RPMI7951 (cell line): ENCODE measurements at places on chromosomes 5 and 9. TPM values are rescaled to one million over a fixed set of nuclear protein-coding genes. Genes with fewer than 3 reads are reported as not detected.
A peak's percentile ranks its signal among the peaks of the same experiment; 100 is the strongest.

The OR1J2 gene
- not detected in 2 replicates for total RNA-seq

The GARIN3 gene
- not detected in 2 replicates for total RNA-seq

The LRRTM2 gene
- 0.10 and 0.12 TPM in 2 replicates for total RNA-seq

The SPINK6 gene
- not detected in 2 replicates for total RNA-seq

The S1PR3 gene
- 12.6 and 16.8 TPM in 2 replicates for total RNA-seq

The NLN gene
- 22.6 and 24.6 TPM in 2 replicates for total RNA-seq

The STING1 gene
- 9.7 and 10.4 TPM in 2 replicates for total RNA-seq

The KIAA0825 gene
- 1.5 and 2.3 TPM in 2 replicates for total RNA-seq

The VLDLR gene
- 10.8 and 11.5 TPM in 2 replicates for total RNA-seq

The LHX3 gene
- not detected in 2 replicates for total RNA-seq

The IL4 gene
- not detected in 2 replicates for total RNA-seq

GRCh38 chr5:54086191-54086590 is 224.2 kb downstream of the ARL15 start:
- no peak for DNase-seq

DNA sequence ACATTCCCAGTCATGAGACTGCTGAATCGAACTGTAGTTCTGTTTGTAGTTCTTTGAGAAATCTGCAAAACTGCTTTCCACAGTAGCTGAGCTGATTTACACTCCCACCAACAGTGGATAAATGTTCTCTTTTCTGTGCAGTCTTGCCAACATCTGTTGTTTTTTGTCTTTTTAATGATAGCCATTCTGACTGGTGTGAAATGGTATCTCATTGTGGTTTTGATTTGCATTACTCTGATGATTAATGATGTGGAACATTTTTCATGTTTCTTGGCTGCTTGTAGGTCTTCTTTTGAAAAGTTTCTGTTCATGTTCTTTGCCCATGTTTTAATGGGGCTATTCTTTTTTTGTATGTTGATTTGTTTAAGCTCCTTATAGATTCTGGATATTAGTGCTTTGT is 187.3 kb upstream of the TLE4 start:
- DNase-seq: no peak

- DNase-seq: no peak
These were observed 44.2 kb downstream of the FAXDC2 start for GRCh38 chr5:154806176-154806575.

DNA sequence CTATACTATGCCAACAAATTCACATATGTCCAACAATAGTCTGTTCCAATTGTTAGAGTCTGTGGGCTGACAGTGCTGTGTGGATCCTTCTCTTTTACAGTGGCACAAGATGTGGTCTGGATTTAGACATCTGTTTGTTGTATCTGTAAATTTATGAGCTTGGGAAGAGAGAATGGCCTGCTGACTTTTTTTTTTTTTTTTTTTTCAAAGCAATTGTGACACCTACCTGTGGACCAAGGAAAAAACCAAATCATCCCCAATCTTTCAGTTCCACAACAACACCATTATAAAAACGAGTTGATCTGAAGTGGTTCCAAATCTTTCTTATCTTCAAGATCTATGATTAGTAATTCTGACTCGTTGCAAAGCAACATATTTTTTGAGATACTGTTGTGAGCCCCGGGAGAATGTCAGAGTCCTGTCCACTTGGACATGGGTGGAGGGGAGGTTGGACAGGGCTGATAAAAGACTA is 4.9 kb downstream of the IRX2 start:
- DNase-seq: no peak

GRCh38 chr9:121607434-121608167 is 43.8 kb upstream of the DAB2IP start:
- DNase-seq: peak; percentile 74

GRCh38 chr9:18798106-18798505 is 234.9 kb downstream of the SAXO1 start:
- DNase-seq: no peak

DNA sequence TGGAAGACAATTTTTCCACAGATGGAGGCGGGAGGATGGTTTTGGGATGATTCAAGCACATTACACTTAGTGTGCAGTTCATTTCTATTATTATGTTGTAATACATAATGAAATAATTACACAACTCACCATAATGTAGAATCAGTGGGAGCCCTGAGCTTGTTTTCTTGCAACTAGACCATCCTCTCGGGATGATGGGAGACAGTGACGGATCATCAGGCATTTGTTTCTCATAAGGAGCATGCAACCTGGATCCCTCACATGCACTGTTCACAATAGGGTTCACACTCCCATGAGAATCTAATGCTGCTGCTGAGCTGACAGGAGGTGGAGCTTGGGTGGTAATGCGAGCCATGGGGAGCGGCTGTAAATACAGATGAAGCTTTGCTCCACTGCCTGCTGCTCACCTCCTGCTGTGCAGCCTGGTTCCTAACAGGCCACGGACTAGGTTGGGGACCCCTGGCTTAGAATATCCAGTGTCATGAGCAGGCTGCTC is 1.6 kb downstream of the STKLD1 start:
- DNase-seq: peak; percentile 43

DNA sequence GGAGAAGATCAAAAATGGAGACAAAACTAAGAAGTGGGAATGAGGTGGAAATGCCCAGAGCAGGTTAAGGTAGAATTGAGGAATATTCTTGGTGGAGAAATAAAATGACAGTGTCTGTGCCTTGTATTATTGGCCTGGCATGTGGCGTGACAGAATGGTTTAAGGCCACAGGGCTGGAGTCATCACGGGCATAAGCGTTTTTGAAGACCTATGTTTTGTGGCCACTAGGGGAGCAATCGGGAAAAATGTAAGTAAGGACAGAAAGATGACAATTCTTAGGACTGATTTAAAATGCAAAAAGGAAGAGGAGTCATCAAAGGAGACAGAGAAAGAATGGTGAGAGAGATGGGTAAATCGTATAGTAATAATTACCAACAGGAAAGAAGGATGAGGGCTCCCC is 72.2 kb upstream of the EPB41L4A start:
- peak; percentile 30 for DNase-seq

- DNase-seq: peak; percentile 68
These were observed 41.9 kb upstream of the RIC1 start for GRCh38 chr9:5587024-5587423.

DNA sequence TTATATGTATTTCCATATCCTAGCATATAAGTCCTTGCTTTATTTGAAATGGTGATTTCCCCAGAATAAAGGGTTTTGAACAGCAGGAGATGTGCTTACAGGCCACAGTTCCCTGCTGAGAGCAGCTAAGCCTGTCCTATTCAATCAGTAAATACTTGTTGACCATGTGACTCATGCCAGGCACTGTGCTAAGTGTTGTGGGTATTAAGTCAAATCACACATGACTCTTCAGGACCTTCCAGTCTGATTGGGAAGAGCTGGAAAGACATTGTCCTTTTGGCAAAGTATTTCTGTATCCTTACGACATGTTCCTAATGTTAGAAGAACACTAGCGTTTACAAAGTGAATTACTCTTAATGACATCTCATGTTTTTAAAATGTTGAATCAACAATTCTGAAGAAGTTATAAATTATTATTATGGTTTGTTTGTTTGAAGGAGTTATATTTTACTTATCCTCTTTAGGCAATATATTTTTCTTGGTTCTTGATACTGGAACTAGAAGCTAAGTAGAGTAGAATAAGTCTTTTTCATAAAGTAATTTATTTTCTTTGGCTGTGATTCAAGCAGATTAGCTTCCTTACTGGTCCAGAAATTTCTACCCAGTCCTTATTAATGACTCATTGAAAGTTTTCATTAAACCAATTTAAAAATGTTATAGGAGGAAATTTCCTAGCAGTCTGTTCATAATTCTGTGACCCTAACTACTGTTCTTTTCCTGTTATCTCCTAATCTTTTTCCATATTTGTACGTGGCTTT is 82.1 kb downstream of the GAPVD1 start:
- DNase-seq: no peak

DNA sequence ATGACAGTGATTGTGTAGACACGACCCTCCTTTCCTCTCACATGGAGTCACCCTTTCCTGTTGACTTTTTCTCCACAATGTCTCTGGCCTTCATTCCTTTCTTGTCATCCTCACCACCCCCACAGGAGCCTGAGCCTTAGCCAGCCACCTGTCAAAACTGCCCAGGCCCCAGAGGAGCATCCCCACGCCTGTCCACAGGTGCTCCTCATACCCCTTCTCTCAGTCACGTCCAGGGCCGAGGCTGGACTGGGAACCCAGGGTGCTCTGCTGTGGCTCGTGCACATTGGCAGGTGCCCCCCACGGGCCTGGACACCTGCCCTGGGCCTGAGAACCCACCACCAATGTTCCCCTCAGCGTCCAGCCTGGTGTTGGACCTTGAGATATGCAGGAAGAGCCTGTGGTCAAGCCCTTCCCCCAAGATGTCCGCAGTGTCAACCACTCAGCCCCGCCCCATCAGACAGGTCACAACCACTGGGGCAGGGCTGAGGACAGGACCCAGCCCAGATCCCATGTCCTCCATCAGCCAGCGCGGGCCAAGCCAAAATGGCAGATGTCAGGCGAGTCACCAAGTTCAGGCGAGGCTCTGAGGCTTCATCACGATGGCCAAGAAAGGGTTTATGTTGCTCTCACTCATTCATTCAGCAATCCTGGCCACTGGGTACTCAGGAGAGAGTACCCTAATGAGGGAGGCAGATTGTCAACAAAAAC is 65.8 kb upstream of the STXBP1 start:
- DNase-seq: peak; percentile 68

DNA sequence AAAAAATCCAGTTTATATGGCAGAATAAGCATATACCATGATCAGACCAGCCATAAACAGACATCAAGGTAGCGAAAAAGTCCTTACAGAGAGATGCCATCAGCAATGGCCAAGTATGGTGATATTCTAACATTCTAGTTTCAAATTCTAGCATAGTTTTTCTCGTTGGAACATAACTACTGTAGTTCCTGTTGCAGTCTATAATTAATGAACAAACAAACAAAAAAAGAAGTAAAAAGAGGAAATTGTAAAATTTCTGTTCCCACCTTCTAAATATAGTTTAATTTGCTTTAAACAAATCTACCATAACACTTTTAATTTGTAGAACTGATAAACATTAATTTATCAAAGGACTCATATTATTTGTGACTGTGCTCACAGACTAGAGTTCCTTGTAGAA is 9.9 kb upstream of the CD180 start:
- no peak for DNase-seq

DNA sequence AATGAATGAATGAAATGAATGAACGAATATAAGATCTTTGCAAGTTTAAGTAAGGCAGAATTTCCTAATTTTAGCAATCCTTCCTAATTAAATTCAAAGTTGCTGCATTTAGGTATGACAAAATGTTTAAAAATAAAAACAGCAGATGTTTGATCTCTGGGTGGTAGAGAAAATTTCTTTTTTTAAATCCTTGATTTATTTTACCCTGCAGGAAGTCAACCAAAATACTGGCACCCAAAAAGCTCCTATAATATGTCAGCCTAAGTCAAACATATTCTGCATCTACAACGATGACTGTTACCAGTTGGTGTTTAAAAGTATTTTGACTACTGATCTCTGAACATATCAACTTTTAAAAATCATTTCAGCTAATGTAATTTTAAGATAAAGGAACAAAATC is 58.4 kb downstream of the TTC39B start:
- DNase-seq: no peak

- peak; percentile 13 for DNase-seq
These were observed 746 bp upstream of the NPM1 start for GRCh38 chr5:171386861-171387344.

- no peak for DNase-seq
These were observed 59.5 kb upstream of the ALDH1B1 start for GRCh38 chr9:38333047-38333446.

- no peak for DNase-seq
These were observed 34.1 kb upstream of the ERCC6L2 start for GRCh38 chr9:95841377-95841776.

- DNase-seq: no peak
These were observed 623.6 kb upstream of the CDH18 start for GRCh38 chr5:20611620-20612019.

DNA sequence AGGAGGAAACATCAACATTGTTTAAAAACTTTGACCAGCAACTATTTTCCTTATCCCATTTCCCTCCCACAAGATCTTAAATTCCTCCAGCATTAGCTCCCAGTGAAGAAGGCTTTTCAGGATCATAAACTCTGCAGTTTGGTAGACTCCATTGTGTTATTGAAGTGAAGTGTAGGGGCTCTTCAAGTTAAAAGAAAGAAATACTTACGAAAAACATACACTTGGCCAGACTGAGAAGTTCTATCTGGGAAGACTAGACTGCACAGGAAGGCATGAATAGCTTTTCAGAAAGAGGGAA is 22.3 kb downstream of the LIFR start:
- no peak for DNase-seq

DNA sequence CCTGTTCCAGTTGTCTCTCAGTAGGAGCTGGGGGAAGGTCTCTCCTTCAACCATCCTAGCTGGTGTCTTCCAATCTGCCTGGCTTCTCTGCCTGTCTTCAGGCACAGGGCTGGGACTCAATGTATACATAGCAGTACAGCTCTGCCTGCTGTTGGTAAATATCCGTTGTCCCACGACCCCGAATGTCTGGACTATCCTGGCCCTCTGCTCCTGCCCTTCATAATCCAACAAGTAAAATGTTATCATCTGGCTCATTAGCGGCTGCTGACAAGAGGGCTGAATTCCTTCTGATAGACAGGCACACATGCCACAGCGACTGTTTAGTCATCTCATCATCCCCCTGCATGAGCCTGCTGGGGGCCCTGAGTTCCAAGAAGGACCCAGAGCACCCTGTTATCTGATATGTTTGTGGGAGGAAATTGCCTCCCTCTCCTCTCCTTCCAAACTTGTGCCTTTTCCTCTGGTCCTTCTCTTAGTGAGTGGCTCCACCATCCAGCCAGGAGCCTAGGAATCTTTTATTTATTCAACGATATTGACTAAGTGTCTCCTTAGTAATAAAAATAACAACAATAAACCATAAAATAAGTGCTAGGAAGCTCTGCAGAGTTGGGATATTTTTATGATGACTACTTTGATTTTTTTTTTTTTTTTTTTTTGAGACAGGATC is 29.5 kb upstream of the TGFBR1 start:
- DNase-seq: no peak

DNA sequence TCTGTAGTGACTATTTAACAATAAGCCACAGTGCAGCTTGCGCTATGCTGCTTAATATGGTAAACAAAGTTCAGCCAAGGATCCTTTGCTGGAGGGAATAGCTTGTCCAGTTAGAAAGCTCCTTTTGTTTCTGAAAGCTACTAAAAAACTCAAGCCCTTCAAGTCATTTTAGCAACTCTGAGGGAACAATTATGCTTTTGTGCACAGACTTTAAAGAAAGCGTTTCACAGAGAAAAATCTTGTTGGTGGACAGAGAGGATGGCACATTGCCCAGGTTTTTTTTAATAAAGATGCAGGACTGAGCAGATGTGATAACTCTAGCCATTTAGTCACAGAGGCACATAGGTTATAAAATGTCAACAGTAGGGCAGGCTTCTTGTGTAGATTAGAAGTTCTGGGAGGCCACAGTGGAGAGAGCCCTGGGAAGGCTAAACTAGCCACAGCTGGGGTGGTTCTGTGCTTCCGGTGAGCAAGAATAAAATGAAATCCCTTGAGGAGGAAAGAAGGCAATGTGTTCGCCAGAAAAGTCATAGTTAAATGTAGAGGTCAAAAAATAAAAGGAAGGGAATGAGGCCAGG is 63.4 kb downstream of the ALDH7A1 start:
- peak; percentile 70 for DNase-seq

GRCh38 chr9:122100756-122101155 is 7.6 kb upstream of the TTLL11 start:
- DNase-seq: no peak

GRCh38 chr5:123582550-123583285 is 70.7 kb downstream of the CSNK1G3 start:
- no peak for DNase-seq

- no peak for DNase-seq
These were observed 200.5 kb downstream of the DRD1 start for GRCh38 chr5:175243441-175243840.
